ENCODE measurements at places on chromosomes 16 and 17.

- no peak for DNase-seq
Observed at GRCh38 chr17:72296456-72296855, 175.6 kb downstream of the SOX9 start.

- DNase-seq = no peak
Observed at GRCh38 chr16:83366228-83366627, 441.6 kb upstream of the HSBP1 start.

GRCh38 chr17:40004712-40005111 lies 10.5 kb upstream of the CSF3 start:
- DNase-seq = no peak

GRCh38 chr17:45910667-45911066 lies 16.3 kb downstream of the MAPT start:
- no peak for DNase-seq

DNA sequence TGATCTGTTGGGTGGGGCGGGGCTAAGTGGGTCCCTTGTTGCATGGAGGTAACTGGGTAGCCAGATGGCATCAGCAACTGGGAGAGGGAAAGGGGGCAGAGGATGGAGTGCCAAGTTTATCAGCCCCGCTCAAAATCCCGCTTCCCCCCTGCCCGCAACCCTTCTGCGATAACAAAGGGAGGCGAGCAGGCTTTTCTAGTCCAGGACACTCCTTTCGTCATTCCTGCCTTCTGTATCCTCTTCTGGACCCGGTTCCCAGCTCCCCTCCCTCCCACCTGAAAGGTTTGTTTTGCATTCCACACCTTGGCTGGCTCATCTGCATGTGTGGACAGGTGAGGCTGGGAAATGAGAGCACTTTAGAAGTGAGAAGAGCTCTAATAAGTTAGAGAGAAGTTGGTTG lies 53.3 kb downstream of the HLF start:
- no peak for DNase-seq

GRCh38 chr16:81748476-81749198 lies 30.5 kb upstream of the PLCG2 start:
- DNase-seq = no peak

GRCh38 chr16:52068447-52069074 lies 478.4 kb downstream of the TOX3 start:
- no peak for DNase-seq

- no peak for DNase-seq
Observed at GRCh38 chr17:44955674-44956425, 8.3 kb upstream of the KIF18B start.

DNA sequence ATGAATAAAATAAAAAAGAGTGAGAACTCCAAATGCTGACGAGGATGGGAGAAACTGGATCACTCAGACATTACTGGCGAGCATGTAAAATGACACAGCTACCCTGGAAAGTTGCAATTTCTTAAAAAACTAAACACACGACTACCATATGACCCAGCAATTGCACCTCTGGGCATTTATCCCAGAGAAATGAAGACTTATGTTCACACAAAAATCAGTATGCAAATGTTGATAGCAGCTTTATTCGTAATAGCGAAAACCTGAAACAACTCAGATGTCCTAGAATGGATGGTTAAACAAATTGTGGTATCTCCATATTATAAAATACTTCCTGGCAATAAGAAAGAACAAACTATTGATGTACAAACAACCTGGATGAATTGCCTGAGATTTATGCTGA lies 357.2 kb upstream of the ASIC2 start:
- no peak for DNase-seq

- no peak for DNase-seq
Observed at GRCh38 chr16:14182999-14183398, 111.9 kb downstream of the MRTFB start.

DNA sequence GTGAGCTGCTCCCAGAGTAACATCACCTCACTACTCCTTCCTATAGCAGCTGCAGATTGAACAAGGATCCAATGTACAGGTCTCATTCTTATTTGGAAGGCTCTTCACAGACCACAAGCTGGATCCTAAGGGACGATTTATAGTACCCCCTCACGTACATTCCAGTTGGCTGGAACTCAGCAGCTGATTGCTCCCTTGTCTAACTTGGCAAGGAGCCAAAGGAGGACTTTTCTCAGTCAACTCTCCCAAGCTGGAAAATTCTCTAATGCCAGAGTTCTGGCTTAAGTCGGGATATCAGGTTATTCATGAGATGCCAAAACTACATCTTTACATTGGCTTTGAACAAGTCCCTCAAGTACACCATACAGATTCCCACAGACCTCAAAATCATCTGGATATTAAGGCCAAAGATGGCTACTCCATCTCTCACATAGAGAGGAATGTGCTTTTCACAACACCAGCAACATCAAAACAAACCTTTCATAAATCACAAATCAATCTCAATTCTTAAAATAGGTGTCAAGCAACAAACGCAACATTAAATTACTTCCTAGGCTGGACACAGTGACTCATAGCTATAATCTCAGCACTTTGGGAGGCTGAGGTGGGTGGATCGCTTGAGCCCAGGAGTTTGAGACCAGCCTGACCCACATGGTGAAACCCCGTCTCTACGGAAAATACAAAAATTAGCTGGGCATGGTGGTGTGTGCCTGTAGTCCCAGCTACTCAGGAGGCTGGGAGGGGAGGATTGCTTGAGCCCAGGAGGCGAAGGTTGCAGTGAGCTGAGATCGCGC lies 39.3 kb downstream of the SMG6 start:
- DNase-seq = no peak

DNA sequence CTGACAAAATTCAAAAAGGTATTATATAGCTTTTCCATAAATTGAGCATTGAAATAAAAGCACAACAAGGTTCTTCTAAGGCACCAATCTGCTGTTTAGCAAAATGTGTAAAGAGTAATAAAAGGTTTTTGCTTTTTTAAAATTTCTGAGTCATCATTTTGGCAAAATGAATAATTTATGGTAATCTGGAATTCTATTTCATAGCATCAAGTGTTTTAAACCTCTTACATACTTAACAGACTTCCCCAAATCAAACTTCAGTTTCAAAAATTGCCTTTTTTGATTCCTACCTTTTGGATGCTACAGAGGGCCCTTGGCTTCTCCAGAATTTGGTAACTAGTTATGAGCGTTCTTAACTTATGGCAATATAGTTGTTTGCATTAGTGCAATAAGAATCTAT lies 154.0 kb upstream of the ELAC2 start:
- DNase-seq = no peak

DNA sequence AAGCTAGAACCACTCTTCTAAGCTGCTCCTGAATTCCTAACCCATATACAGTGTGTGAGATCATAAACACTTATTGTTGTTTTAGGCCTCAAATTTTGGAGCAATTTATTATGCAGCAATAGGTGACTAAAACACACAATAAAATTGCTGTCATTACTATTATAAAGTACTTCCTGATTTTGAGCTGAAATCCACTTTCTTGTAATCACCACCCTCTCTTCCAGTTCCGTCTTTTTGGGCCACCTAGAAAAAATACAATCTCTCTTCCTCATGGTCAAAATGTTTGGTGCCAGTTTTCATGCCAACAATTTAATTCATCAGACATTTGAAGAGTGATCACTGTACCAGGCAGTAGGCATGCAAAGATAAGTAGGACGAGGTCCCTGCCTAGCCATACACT lies 43.3 kb upstream of the NF1 start:
- no peak for DNase-seq

DNA sequence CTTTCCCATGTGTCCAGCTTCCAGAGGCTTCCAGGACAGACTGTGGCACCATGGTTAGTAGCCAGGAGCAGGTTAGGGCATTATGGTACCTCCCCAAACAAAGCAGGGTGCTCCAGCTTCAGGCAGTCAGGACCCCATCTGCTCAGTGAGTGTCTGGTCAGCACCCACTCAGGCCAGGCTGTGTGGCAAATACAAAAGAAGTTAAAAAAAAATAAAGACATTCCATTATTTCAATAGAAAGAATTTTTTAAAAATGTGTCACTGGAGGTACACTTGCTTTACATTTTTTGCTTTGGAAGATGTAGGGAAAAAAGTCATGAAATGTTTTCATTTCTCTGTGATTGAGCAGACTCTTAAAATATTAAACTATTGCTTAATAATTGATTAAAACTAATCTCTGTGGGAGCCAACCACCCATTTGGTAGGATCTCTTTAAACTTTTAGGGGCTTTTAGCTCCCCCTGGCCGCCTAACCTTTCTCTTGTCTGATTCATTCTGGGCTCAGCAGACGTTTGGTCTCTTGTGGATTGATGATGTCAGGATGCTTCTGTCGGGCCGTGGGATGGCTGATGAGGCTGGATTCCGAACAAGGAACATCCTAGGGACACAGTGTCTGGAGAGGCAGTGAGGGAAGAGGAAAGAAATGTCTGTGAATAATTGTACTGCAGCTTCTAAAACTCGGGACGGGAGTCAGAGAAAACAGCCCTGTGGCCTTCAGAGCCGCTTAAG lies 28.4 kb upstream of the NPTX1 start:
- no peak for DNase-seq

DNA sequence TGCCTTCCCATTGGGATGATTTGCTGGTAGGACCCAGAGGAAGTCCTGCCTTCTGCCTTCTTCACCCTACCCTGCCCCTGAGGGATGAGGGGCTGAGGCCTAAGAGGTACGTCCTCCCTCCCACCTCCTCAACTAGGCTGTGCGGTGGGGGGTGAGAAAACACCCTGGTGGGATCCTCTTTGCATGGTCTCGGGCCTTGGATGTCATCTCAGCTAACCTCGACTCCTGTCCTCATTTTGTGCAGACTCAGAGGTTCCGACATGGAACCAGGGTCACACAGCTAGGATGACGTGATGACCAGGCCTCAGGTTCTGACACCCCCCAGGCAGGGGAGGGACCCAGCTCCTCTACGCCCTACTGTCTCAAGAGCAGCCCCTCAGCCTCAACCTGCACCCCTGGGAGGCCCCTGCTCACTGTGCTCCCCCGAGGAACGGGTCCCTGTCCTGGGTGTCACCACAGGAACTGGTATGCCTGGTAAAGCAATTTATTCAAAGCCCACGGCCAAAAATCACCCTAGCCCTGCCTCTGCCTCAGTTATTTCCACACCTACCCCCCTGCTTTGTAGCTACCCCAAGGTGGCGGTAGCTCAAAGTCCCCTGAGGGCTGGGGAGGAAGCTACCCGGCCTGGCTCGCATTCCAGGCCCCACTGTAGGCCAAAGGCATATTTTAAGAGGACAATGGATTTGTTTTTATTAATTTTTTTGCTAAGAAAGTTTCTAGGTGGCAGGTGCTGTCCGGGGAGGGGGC lies 17.5 kb downstream of the UNC13D start:
- DNase-seq = no peak

DNA sequence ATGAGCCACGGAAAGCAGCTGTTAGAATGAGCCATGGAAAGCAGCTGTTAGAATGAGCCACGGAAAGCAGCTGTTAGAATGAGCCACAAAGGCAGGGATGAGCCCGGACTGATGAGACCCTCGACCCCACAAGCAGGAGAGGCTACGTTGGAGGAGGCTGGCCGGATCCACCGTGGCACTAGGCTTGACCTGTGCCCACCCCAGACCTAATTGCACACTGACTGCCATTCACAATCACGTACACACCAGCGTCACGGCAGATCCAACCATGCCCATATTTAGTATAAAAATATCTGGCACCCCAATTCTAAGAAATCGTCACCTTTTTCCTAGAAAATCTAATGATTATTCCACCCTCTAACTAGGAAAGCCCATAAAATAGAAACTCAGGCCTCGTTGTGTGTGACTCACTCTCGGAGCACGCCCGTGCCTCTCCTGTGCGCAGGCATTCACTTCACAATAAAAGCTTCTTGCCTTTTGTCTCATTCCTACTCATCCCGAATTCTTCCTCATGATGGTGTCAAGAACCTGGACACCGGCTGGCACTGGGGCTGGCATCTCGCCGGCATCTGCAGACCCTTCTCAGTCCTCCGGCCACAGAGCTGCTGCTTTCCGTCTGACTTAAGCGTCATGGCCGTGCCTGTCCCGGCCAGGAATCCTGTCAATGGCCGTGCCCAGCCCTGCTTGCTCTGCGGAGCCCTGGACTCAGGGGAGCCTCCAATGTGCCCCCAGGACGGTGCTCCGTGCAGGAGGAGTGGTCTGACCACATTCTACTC lies 5.5 kb upstream of the SECTM1 start:
- no peak for DNase-seq

GRCh38 chr17:40556884-40557414 lies 8.3 kb downstream of the CCR7 start:
- DNase-seq = no peak

DNA sequence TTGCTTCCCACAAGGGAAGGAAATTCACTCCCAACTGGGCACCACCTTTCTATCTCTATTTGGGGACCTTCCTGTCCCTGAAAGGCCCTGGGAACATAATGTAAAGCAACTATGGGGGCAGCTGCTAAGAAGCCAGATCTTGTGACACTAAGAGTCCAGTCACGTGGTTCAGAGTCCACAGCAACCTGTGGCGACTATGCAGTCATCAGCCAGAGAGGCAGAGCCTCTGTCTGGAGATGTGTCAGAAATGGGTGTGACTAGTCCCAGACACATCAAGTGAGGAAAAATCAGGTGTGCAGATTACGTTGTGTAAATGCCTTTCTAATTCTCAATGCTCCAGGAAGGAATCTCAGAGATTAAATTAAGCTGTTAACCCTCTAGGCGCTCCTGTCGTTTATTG lies 26.6 kb upstream of the SKAP1 start:
- no peak for DNase-seq

- no peak for DNase-seq
Observed at GRCh38 chr17:16942141-16943031, 29.5 kb downstream of the TNFRSF13B start.

DNA sequence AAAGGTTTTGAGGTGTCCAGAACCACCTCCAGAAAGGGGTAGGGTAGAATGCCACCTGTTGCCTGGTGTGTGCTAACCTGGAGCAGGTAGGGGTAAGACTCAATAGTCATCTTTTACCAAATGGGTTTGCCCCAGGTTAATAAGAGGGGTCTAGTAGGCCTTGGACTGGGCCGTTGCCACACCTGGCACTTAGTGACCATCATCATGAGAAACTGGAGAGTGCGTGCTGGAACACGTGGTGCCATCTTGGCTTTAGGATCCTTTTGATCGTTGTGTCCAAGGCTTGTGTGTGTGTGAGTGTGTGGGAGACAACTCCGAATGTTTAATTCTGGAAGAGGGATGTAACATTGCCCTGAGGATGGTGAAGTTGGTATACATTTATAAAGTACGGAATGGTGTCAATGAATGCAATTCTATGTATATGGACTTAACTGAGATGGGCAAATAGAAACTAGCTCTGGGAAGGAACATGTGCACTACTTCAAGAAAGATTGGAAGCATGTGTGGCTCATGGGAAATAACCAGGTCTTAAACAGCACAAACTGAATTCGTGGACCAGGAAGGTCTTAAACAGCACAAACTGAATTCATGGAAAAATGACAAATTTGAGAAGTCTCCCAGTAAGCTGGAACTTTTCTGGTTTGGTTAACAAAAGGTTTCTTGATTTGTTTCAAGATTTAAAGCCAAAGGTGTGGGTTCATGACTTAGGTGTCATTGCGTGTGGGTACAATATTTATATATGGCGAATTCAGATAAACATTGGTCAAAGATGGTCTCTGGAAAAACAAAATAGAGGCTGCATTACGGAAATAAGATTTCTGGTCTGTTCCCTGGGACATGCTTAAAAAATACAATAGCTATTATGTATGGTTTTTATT lies 7.2 kb downstream of the FUS start:
- DNase-seq = no peak
